ENCODE measurements at places on chromosomes 2 and 18. TPM values are rescaled to one million over a fixed set of nuclear protein-coding genes. Genes with fewer than 3 reads are reported as not detected.

The CCDC68 gene
- total RNA-seq: 1.3 TPM

The ALPP gene
- not detected for total RNA-seq

The NAPG gene
- total RNA-seq: 33.7 TPM

The PLCD4 gene
- total RNA-seq: 2.8 TPM

The GALR1 gene
- total RNA-seq: 2.1 TPM

The FAM110C gene
- 3.6 TPM for total RNA-seq

The ZAP70 gene
- total RNA-seq: 1.4 TPM

Data from skin of body (tissue), 3 donors.